ENCODE measurements at places on chromosomes 5 and 9.

DNA sequence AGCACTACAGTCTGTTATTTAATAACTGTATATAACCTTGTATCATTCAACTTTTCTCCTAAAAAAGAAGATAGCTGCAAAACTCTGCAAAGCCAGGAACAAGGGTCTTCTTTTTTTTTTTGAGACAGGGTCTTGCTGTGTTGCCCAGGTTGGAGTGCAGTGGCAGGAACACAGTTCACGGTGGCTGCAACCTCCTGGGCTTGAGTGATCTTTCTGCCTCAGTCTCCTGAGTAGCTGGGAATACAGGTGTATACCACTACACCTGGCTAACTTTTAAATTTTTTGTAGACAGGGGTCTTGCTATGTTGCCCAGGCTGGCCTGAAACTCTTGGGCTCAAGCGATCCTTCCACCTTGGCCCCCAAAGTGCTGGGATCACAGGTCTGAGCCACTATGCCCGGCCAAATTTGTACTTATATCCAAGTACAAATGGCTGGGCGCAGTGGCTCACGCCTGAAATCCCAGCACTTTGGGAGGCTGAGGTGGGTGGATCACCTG is 19.2 kb downstream of the RIOK2 start:
- no peak for DNase-seq

DNA sequence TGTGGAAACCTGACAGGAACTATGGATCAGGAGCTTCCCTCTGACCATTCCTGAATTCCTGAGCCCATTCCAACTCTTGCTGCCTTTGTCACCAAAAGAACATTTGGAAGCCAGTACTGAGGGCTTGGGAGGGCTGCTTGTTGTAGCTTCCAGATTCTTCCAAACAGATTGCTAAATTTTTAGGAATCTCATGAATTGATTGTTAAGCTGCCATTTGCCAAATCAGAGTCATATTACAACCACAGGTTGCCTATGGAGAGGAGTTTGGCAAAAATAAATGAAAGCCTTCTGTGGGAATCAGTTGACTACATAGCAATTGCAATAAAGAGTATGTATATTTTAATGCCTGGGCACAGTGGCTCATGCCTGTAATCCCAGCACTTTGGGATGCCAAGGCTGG is 39.2 kb upstream of the SLC28A3 start:
- no peak for DNase-seq

DNA sequence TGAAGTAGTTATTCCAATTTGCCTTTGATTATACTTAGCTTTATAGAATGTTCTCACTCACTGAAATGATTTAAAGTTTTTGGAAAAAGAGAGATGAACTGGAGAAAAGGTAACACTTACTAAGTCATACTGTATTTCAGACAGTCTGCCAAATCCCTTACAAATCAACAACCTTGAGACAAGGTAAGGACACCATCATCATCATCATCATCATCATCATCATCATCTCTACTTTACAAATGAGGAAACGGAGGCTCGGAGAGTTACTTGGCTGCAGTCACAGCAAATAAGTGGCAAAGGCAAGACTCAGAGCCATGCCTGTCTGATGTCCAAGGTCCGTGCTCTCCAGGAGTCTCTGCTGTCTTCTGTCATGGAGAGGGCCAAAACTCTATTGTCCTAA is 9.4 kb downstream of the GDA start:
- no peak for DNase-seq

DNA sequence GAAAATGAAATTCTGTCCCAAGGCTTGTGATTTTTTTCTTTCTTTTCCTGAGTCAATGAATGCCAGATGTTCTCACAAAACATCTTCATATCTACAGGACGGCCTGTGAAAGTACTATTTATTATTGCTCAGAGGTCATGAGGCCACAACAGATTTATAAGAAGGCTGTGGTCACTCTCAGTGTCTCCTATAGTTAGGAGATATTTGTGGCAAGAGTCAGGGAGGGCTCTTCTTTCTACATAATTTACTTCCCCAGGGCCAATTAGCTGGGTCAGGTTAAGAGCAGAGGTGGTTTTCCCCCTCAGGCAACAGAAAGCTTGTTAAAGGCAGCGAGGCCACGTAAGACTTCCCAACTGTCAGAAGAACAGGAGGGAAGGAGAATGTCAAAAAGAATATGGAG is 248.7 kb downstream of the SLIT3 start:
- DNase-seq, result no peak

DNA sequence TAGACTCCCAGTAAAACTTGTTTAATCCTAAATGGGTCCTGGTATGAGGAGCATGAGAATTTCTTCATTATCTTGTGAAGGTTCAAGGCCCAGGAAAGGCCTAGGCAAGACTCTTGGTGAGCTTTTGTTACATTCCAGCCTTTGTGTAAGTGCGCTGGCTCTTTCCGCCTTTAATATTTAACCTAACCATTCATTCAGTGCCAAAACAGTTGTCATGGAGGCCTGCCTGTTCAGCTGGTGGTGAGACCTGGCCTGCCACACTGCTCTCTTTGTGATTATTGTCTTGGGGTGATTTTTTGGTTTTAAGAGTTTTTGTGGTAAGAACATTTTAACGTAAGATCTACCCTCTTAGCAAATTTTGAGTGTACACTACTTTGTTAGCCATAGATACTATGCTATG is 127.5 kb upstream of the WWC1 start:
- DNase-seq, result no peak

- no peak for DNase-seq
These were observed 30.4 kb upstream of the SLIT3 start for GRCh38 chr5:169331292-169331852.
